ENCODE measurements at places on chromosomes 16 and 17.

DNA sequence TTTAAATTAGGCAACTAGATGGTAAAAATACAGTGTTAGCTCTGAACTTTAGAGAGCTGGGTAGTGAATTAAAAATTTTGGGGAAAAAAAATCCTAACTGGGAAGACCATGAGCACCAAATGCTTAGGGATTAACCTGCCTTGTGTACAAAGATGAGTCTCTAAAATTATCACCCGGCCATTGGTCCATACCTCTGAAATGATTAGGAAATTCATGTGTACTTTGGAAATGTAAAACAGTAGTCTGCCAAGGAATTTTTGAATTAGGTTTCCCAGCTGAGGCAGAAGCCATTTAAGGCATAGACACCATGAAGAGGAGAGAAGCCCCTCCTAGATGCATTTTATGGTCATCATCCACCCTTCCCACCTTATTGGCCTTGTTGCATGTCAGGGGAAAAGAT lies 670.5 kb upstream of the SALL1 start:
- no peak for DNase-seq

GRCh38 chr16:4744555-4745273 lies 10.4 kb downstream of the DNAAF8 start:
- DNase-seq = no peak

DNA sequence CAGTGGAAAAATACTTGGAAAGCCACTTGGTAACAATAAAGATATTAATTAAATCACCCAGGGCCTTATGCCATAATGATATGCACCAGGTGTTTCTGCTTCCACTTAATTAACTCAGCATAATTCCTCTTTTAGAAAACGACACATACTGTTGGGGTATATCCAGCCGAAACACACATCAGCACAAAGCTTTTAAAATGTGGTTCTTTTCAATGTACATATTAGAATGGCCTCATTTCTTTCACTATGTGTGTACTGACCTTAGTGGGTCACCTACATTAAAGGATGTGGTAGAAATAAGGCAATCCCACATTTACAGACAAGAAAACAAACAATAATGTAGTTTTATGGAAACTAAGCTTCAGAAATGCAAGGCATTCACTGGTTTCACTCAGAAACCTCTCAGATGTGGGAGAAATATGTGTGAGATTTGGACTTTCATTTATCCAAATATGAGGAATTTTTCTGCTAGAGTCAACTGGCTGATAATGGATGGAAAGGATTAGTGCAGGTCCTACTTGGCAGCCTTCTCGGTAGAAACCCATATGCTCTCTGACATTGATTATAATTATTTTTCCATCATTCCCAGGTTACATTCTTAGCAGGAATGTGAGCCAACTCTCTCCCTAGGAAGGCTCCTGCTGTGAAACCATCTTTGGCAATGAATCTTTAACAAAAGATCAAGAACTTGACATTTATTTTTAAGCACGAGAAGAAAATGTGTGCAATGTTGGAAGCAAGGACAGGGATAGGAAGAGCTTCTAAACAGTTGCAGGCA lies 66.7 kb upstream of the DHX40 start:
- no peak for DNase-seq

GRCh38 chr17:81457917-81458555 lies 54.6 kb downstream of the ACTG1 start:
- no peak for DNase-seq

DNA sequence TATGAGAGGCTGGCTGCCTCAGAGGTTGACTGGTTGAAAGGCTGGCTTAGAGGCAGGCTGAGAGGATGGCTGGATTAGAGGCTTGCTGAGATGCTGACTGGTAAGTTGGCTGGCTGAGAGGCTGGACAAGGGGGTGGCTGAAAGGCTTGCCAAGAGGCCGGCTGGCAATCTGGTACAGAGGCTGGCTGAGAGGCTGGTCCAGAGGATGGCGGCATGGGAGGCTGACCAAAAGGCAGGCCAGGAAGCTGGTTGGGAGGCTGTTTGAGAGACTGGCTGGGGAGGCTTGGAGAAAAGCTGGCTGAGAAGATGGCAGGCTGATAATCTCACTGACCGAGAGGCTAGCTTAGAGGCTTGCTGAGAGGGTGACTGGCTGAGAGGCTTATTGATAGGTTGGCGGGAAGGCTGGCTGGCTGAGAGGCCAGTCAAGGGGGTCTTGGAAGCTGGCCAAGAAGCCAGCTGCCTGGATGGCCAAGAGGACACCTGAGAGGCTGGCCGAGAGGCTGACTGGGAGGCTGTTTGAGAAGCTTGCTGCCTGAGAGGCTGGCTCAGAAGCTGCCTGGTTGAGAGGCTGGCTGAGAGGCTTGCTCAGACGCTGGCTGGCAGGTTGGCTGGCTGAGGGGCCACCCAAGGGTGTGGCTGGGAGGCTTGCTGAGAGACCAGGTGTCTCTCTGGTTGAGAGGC lies 34.2 kb upstream of the ACSM2B start:
- DNase-seq = no peak

GRCh38 chr16:23163921-23164320 lies 14.7 kb upstream of the USP31 start:
- DNase-seq = no peak

GRCh38 chr16:74830648-74831047 lies 56.0 kb upstream of the FA2H start:
- DNase-seq = no peak

- DNase-seq = no peak
Measured at GRCh38 chr17:62630365-62631085, 3.1 kb downstream of the MRC2 start.

DNA sequence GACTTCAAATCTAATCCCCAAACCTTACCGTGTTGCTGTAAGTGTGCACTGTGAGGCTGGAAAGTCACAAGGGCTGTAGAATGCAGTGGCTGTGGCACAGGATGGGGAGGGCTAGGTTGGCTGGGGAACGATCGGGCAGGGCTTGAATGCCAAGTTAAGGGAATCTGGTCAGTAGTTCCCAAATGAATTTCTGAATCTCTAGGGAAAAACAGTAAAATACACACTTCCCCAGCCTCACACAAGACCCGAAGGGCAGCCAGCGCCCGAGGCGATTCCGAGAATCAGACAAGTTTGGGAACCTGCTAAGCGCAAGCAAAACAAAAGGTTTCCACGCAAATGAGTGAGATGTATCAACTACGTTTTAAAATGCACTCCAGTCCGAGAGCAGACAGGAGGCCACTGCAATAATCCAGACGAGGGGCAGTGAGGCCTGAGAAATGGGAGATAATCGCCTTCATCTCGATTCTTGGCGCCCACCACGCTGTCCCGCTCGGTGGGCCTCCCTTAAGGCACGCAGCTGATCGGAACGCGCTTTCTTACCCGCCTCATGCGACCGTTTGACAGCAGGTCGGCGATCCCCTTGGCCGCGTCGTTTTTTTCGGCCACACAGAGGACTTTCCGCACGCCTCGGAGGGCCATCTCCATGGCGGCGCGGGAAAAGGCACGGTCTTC lies 599 bp downstream of the TOP3A start:
- DNase-seq = no peak

DNA sequence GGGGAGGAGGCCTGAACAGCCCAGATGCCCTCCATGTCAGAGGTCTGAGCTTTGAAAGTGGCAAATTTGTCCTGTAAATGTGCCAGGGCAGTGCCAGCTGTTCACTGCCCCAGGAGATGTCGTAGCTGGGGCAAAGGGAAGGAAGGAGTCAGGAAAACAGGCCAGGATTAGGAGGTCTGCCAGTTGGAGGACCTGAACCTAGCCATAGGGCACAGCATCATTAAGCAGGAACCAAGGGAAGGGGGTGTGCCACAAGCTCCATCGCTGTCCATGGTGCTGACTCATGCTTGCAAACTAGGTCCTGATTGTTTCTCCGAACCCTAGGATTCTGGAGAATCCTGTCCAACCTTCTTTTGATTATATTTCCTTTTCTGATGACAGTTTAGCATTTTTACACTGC lies 124.2 kb downstream of the TMEM132E start:
- no peak for DNase-seq

DNA sequence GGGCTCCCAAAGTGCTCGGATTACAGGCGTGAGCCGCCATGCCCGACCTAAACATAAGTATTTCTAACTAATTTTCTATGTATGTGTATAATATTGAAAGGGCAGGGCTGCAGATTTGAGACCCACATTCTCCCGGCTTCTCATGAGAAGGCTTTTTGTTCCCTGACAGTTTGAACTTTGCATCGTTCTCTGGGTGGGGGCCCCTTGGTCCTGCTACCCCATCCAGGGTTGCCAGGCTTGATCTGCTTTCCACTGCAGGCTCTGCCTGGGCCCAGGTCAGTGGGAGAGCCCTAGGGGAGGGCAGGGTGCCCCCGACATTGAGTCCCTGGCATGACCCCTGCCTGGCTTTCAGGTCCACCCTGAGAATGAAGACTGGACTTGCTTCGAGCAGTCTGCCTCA lies 32.3 kb downstream of the SEC14L5 start:
- DNase-seq = no peak

- no peak for DNase-seq
Measured at GRCh38 chr17:34899643-34900291, 61.5 kb downstream of the CCT6B start.

Measured in stimulated activated CD8-positive, alpha-beta memory T cell treated with anti-CD3 and anti-CD28 coated beads, Interleukin-4, amount 100 ng/mL, for 1 hour (primary cell).